ENCODE measurements at places on chromosomes 7 and 10. TPM values are rescaled to one million over a fixed set of nuclear protein-coding genes. Genes with fewer than 3 reads are reported as not detected.
A peak's percentile ranks its signal among the peaks of the same experiment; 100 is the strongest.

AHR gene
- 274 TPM for total RNA-seq

GRCh38 chr10:74075906-74076305 is 74.7 kb downstream of the AP3M1 start:
- H3K27me3 ChIP-seq, result no peaks in the 10 kb centered on the region
- no peak overlapping the region for H3K4me3 ChIP-seq
- no peak overlapping the region for H3K27ac ChIP-seq
- H3K36me3 ChIP-seq, result peaks cover 50% of the 10 kb centered on the region
- peaks cover 57% of the 10 kb centered on the region for H3K4me1 ChIP-seq
- no peak for DNase-seq

GRCh38 chr10:11539191-11539868 is 72.1 kb downstream of the USP6NL start:
- DNase-seq, result peak; percentile 72
- no peaks in the 10 kb centered on the region for H3K36me3 ChIP-seq
- H3K4me1 ChIP-seq, result peaks cover 16% of the 10 kb centered on the region
- H3K27me3 ChIP-seq, result no peaks in the 10 kb centered on the region
- H3K27ac ChIP-seq, result no peak overlapping the region

FASTK gene
- 87.6 TPM for total RNA-seq

DNA sequence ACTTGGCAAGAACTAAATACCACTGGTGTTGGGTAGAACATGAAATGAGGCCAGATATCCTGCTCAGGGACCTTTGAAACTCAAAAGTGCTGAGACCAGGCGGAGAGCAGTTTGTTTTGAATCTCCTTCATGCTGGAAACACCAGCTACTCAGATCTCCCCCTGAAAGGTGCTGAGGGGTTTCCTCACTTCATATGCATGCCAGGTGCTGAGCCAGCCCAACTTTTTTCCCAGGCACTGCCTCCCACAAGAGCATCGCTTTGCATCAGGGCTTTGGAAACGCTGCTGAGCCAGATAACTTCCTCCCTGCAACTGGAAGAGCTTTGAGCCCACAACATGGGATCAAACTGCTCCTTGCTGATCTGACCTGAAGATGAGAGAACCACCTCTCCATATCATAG is 13.7 kb downstream of the NPTX2 start:
- no peaks in the 10 kb centered on the region for H3K4me1 ChIP-seq
- H3K27ac ChIP-seq, result no peak overlapping the region
- peak; percentile 19 for DNase-seq
- no peaks in the 10 kb centered on the region for H3K27me3 ChIP-seq

DNA sequence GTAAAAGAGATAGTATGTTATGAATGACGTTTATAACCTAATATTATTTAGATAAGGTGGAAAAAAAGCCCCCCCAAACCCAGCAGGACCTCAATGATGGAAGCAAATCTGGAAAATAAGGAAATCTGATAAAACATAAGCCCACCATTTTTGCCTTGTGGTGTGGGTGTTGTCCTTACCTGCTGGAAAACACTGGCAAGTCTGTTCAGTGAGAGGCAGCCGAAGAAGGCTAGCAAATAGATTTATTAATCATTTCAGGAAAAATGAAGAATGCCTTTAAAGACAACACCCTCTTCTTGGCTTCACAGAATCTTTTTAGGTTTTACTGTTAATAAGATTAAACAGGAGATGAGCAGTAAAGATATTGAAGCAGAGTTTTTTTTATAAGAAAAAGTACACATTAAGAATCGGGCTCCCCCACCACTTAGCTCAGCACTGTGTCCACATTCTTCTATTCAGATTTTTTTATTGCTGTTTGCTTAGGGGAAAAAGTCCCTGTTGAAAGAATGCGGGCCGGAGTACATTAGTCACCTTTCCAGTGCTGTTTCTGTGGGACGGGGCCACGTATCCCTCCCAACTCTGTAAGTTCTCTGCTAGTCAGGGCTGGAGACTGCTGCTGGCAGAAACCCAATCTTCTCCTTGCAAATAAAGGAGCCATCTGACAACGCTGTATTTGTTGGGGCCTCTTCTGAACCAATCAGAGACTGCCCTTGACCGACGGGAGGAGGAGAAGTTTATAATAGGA is 104.1 kb downstream of the EVX1 start:
- DNase-seq, result peak; percentile 73
- no peaks in the 10 kb centered on the region for H3K36me3 ChIP-seq
- H3K4me1 ChIP-seq, result peaks cover 6% of the 10 kb centered on the region
- peak overlapping the region; percentile 29 for H3K4me3 ChIP-seq
- H3K27ac ChIP-seq, result no peak overlapping the region

LAMB1 gene
- total RNA-seq, result 410 TPM

- H3K4me1 ChIP-seq, result no peaks in the 10 kb centered on the region
- H3K36me3 ChIP-seq, result no peaks in the 10 kb centered on the region
- H3K27ac ChIP-seq, result no peak overlapping the region
- H3K27me3 ChIP-seq, result no peaks in the 10 kb centered on the region
Observed at GRCh38 chr7:46360296-46360695, 439.2 kb upstream of the IGFBP3 start.

GRCh38 chr7:15043931-15044330 is 141.4 kb upstream of the DGKB start:
- no peaks in the 10 kb centered on the region for H3K4me1 ChIP-seq
- H3K27ac ChIP-seq, result no peak overlapping the region
- DNase-seq, result no peak
- no peak overlapping the region for H3K4me3 ChIP-seq

- no peak for DNase-seq
- no peak overlapping the region for H3K27ac ChIP-seq
- no peaks in the 10 kb centered on the region for H3K36me3 ChIP-seq
- no peak overlapping the region for H3K4me3 ChIP-seq
- no peaks in the 10 kb centered on the region for H3K27me3 ChIP-seq
Observed at GRCh38 chr7:16822029-16822428, 17.2 kb upstream of the AGR2 start.

FRMD4A gene
- 42.4 TPM for total RNA-seq

SAP25 gene
- not detected for total RNA-seq

DNA sequence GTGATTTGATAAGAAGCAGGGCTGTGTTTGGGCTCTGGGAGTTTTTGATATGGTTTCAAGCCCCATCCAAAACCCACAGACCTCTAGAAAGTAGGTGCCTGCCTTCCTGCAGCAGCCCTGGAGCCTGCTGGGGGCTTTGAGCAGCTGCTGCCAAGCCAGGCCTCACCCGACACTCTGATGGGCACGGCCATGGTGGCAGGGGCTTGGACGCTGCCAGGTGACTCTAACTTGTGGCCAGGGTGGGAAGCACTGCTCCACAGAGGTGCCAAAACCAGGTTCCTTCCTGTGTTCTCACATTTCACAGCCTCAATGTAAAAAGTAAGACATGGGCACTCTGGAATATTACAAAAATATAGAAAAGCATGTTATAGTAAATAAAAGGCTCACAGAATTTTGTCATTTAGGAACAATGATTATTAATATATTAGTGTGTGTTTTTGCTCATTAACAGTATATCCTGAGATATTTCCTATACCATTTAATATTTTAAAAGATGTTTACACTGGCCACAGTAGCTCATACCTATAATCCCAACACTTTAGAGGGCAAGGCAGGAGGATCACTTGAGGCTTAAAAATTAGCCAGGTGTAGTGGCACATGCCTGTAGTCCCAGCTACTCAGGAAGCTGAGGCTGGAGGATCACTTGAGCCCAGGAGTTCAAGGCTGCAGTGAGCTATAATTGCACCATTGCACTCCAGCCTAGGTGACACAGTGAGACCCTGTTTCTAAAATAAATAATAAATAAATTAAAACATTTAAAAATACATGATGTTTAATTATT is 95.1 kb downstream of the EGFR start:
- H3K27me3 ChIP-seq, result no peaks in the 10 kb centered on the region
- no peak overlapping the region for H3K27ac ChIP-seq
- peaks cover 33% of the 10 kb centered on the region for H3K4me1 ChIP-seq
- DNase-seq, result no peak

- no peaks in the 10 kb centered on the region for H3K27me3 ChIP-seq
- no peak for DNase-seq
- H3K36me3 ChIP-seq, result no peaks in the 10 kb centered on the region
- H3K4me3 ChIP-seq, result no peak overlapping the region
Observed at GRCh38 chr7:7569615-7570014, 2.9 kb downstream of the MIOS start.

DNA sequence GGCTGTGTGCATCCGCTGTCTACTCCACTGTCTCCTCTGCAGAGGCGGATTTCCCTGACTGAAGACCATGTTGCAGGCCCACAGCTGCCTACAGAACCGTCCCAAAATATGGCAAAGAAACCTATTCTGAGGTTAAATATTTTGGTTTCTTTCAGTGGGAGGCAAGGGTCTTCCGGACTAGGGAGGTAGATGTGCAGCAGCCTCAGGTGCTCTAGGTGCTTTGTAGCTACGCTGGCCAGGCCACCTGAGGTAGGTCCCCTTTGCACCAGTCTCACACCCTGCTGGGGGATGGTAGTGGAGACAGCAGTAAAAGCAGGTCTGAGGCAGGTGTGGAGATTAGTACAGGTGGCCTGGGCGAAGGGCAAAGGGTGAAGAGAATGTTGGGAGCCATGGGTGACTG is 8.2 kb upstream of the PILRB start:
- DNase-seq, result no peak
- H3K36me3 ChIP-seq, result peaks cover 68% of the 10 kb centered on the region
- H3K4me3 ChIP-seq, result no peak overlapping the region
- H3K4me1 ChIP-seq, result peaks cover 2% of the 10 kb centered on the region

NPFFR1 gene
- not detected for total RNA-seq

GRCh38 chr10:50373821-50374501 is 122.6 kb upstream of the ASAH2 start:
- H3K4me3 ChIP-seq, result no peak overlapping the region
- H3K27ac ChIP-seq, result no peak overlapping the region
- no peaks in the 10 kb centered on the region for H3K27me3 ChIP-seq

DNA sequence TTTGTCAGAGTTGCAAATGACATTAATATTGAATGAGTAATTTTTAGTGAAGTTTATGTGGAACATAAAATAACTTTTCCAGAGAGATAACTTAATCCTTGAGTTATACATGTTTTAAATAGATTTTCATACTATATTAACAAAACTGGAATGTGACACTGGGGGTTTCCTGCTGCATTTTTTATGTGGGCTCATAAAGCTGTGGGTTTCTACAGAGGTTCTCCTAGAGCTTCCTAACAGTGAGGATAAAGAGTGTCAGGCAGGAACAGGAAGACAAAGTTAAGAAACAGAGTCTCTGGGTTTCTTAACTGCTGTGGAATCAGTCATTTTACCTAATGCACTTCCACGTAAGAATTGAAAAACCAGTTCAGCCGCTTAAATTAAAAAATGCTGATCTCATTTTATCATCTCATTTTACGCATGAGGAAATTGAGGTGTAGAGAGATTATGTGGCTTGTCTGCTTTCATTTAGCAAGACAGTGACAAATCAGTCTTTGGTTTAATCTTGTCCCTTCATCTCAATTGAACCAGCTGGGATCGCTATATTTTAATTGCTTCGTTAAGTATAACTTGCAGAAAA is 5.0 kb downstream of the CD36 start:
- peaks cover 3% of the 10 kb centered on the region for H3K4me1 ChIP-seq
- no peaks in the 10 kb centered on the region for H3K36me3 ChIP-seq
- no peaks in the 10 kb centered on the region for H3K27me3 ChIP-seq
- H3K4me3 ChIP-seq, result no peak overlapping the region
- no peak overlapping the region for H3K27ac ChIP-seq

SPAM1 gene
- not detected for total RNA-seq
